Pancreas (tissue), 10 donors: ENCODE measurements at places on chromosomes 5 and 9. TPM values are rescaled to one million over a fixed set of nuclear protein-coding genes. Genes with fewer than 3 reads are reported as not detected.

DNA sequence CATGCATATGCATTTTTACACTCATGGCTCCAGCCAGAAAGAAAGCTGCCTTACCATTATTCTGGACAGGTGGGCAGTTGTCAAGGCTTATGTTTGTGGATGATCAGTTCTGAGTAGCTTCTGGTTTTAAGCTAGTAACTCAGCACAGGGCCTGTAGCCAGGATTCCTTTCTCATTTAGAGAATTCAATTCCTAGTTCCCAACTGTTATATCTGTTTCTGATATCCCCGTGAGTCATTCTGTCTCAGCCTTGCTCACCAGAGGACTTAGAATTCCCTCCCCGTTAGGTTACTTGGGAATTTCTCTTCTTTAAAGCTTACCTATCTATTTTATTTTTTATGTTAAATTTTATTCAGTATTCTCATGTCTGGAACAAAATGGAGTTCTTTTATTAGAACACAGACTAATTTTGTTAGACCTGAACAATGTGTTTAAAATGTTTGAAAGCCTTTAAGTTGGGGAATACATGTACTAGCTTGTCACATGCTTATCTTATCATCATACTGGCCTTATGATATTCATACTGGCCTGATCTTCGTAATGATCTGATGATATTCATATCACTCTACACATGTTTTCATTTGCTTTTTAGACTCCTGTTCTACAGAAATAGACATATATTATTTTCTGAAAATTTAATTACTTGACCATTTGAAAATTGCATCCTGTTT is 47.1 kb downstream of the CAST start:
- no peak overlapping the region for H3K4me3 ChIP-seq
- no peak for DNase-seq
- H3K4me1 ChIP-seq: peaks cover 17% of the 10 kb centered on the region
- H3K36me3 ChIP-seq: no peaks in the 10 kb centered on the region
- no peaks in the 10 kb centered on the region for H3K27me3 ChIP-seq

GRCh38 chr5:102286476-102286875 is 9.6 kb downstream of the SLCO4C1 start:
- no peaks in the 10 kb centered on the region for H3K36me3 ChIP-seq
- H3K27me3 ChIP-seq: no peaks in the 10 kb centered on the region
- DNase-seq: no peak
- no peak overlapping the region for H3K4me3 ChIP-seq
- H3K4me1 ChIP-seq: peaks cover 6% of the 10 kb centered on the region

Gene FOXD4L5
- 0.32 TPM for total RNA-seq

Gene CLIC3
- total RNA-seq: 0.44 TPM

Gene ARSI
- total RNA-seq: 0.14 TPM

Gene ADAMTS2
- 1.3 TPM for total RNA-seq
